Prostate gland (tissue), 2 donors: ENCODE measurements at places on chromosomes 12 and 14. TPM values are rescaled to one million over a fixed set of nuclear protein-coding genes. Genes with fewer than 3 reads are reported as not detected.

GRCh38 chr14:90624227-90624626, 192.0 kb downstream of the TTC7B start:
- DNase-seq = peak; percentile 28

DNA sequence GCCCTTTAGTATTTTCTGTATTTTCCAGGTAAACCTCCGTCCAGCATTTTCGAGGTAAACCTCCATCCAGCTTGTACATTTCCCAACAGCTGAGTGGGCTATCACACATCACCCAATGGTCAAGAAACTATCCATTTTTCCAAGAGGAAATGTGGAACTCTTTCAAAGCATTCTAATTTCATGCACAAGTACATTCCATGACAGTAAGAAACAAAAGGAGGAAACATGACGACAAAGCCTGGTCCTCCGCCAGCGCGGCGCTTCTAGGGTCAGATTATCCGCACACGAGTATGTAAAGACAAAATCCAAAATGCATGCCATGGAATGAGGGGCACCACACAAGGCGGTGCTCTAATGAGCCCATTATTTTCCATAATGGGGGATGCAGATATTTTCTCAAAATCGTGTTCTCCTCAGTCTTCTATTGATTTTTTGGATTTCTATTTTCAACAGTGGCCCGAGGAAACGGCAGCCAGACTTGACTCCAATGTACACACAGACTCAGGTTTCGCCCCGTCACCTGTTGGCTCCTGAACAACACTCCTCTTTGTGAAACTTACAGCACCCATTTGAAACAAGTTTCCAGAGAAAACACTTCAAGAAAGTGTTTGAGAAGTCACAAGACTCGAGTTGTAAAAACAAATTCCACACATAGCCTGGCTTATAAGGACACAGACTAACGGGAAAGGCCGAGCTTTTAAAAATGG, 107.4 kb downstream of the PRICKLE1 start:
- DNase-seq = peak; percentile 77

GRCh38 chr14:103091041-103091882, 3.3 kb upstream of the EXOC3L4 start:
- peak; percentile 42 for DNase-seq

DNA sequence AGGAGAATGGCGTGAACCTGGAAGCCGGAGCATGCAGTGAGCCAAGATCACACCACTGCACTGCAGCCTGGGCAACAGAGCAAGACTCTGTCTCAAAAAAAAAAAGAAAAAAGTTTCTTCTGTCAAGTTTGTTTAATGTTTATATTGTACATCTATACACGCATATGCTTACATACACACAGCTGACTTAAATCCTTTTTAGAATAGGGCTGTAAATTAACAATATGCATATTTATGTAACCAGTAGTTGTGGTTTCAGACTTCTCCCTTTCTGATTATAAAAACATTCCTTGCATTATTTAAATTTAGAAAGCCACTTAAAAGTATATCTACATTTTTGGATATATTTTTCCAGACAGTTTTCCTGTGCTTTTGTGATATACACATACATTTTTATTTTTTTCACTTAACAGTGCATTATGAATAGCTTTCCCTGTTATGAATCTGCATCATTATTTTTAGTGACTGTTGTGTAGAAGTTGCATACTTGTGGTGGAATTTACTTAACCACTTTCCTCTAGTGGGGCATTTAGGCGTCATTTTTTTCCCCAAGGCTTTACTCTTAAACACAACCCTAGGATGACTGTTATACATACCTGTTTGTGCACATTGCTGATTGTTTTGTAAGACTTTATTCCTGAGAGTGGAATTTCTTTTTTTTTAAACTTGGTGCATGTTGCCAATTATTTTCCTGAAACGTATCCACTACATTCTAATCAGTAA, 29.4 kb downstream of the POLR3B start:
- DNase-seq = no peak

DNA sequence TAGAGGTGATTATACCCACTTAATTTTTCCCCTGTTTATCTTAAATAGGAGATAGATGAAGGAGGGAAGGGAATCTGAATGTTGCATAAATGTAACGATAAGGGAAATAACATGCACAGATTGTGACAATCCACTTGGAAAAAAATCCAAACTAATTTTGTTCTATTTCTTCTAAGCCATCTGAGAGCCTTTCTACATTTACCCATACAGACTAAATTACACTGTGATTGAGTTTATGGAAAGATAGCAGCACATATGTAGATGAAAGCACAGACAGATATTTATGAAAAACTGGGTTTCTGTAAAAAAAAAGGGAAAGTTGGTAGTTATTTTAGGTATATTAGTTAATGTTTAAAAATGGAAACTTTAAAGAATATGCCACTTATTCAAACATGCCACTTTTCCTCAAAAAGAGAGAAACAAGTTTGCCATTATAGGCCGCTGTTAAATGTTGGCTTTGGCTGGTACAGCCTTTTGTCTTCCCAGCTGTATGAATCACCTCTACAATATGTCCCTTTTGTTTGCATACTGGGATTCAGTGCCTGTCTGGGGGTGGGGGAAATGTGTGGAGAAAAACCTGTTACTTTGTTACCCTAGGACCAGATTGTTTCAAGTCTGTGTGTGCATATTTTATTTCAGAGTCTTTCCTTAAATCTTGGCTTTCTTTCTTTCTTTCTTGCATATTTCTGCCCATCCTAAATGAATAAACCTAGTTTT, 470.2 kb upstream of the LMO3 start:
- no peak for DNase-seq

- no peak for DNase-seq
Observed at GRCh38 chr12:33476058-33476457, 36.4 kb upstream of the SYT10 start.

- DNase-seq = no peak
Observed at GRCh38 chr12:52724384-52724783, 21.1 kb upstream of the KRT77 start.

GRCh38 chr14:50524060-50524459, 8.3 kb downstream of the MAP4K5 start:
- no peak for DNase-seq

DNA sequence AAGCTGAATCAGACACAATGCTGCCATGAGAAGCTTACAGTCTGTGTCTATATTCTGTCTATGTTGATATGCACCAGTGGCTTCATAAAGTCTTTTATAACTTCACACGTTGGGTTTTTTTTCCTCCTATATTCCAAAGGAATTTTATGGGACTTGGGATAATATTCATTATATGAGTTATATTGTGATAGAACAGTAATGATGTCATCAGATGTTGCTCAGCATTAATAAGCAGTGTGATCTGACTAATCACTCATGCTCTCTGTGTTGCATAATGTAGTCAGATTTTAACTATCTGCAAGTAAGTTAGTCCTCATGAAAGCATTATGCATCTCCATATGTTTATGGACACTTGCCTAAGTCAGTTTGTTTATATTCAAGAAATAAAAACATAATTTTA, 159.6 kb downstream of the PLCZ1 start:
- DNase-seq = no peak

DNA sequence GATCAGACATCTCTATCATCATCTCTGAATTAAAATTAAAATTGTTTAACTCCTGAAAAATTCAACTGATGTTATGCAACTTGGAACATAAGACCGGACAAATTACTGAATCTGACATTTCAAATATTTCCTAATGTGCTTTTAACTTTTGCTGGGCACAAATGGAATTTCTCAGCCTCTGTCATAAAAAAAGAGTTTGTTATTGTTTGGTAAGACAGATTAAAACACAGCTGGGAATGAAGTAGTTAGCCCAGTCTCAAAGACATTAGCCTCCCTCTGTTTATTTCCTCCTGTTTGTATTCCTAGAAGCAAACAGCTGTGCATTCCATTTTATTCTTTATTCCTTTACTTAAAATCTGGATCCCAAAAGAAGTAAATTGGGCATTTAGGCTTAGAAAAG, 29.4 kb downstream of the PLEKHA5 start:
- no peak for DNase-seq

GRCh38 chr12:91316161-91316906, 133.7 kb upstream of the DCN start:
- DNase-seq = no peak

DNA sequence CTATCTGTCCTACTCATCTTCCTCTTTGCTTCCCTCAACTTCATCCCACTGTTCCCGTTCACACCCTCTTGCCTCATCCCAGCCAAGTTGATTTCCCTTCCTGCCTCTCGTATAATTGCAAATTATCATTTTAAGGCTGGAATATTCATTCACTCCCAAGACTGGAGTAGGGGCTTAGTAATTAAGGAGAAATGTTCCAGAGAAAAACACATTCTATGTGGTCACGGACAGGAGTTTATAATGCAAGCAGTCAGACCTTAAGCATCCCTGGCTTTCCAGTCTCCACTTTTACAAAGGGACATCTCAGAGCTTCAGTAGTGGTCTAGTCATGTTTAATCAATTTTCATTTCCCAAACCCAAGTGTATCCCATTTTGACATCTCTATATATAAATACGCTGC, 54.9 kb downstream of the TMEM132D start:
- DNase-seq = no peak

DNA sequence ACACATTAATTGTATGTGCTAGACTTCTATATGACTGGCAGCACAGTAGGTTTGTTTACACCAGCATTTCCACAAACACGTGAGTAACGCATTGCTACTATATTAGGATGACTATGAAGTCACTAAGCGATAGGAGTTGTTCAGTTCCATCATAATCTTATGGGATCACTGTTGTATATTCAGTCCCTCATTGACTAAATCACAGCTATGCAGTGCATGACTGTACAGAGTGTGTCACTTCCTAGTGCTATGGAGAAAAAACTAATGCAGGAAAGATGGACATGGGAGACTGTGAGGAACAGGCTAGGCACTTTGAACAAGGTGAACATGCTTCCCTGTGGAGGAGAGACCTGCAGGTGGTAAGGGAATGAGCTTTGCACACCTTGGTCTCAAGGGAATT, 259.8 kb downstream of the NUAK1 start:
- DNase-seq = no peak

- no peak for DNase-seq
Observed at GRCh38 chr12:52347551-52348510, 19.4 kb downstream of the KRT85 start.

- DNase-seq = peak; percentile 40
Observed at GRCh38 chr12:53743266-53744129, 8.3 kb downstream of the CISTR start.

DNA sequence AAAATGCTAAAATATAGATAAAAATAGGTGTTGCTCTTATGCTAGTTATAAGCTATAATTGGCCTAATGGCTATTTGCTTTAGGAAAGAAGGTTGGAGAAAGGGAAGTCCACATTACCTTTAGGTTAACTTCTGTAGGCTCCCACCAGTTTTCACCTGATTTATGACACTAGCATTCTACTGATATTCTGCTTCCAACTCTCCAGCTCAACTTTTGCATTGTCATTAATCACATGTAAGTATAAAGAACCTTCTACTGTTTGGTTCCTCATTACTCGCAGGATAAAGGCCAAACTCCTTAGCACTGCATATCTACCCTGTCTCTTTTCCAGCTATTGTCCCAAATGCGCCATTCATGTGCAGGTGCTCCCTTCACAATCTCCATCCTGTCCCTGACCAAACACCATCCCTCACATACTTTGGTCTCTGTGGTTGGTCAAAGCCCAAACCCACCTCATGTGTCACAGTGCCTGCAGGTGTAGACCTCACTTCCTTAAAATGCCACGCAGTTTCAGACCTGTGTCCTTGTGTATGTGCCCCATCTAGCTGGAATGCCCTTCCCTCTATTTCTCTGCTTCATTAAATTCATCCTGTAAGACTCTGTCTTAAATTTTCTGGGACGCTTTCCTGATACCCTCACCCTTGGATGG, 3.3 kb downstream of the DDHD1 start:
- DNase-seq = no peak

DNA sequence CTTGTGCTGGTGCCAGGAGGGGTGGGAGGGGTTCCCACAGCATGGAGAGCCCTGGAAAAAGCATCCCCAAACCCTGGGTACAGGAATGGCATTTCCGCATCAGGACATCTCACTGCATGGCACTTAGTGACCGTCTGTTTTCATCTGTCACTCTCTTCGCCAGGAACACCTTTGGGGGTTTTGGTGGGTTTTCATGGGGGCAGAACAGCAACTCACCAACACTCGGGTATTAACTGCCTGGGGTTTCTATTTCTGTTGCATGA, 3.5 kb downstream of the VSX2 start:
- DNase-seq = no peak

DNA sequence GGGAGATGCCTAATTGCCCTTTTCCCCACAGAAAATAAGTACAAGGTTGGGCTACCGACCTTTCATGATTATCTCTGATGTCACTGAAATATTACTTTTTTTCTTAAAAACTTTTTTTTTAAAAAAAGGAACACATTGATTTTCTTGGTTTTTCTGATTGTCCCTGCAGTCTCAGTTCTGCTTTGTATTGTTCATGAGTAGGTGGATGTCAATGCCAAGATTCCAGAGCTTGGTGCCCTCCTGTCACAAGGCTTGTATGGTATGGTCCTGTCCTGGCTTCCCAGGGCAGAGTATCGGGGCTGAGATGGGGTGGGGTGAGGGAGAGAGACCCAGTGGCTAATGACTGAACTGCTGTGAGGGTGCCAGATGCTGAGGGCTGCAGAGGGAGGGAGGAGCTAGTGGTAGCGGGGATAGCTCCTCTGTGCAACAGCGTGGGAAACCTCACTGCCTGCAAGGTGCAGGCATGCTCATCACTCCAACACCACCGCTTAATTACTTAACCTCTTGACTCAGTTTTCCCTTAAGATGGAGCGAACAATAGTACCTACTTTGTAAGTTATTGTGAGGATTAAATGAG, 4.4 kb upstream of the CTDSP2 start:
- no peak for DNase-seq

GRCh38 chr14:36504771-36505175, 15.3 kb downstream of the NKX2-1 start:
- no peak for DNase-seq

DNA sequence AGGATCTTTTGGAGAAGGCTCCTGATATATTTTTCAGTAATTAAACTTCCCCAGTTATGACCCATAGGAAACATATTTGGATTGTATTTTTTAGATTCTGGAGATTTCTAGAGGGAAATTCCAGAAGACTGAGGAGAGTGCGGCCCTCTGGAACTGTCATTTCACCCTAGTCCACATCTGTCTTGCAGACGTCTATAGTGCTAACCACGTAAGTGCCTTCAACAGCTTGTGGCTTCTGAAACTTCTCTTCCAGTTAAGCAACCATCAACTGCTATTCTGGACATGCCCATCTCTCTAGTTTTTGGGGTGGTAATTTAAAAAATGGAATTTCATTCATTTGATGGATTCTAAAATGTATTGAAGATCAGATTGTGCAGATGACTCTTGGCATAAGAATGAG, 1098.8 kb downstream of the TMEM121 start:
- no peak for DNase-seq

The AICDA gene
- not detected for total RNA-seq

The MFAP5 gene
- total RNA-seq = 13.4 TPM

The GUCY2C gene
- total RNA-seq = not detected

The PKP2 gene
- 28.0 TPM for total RNA-seq

The SLC39A5 gene
- total RNA-seq = not detected

The TAS2R9 gene
- total RNA-seq = not detected

The HRK gene
- total RNA-seq = 4.9 TPM

The SHMT2 gene
- 49.6 TPM for total RNA-seq

The SERPINA3 gene
- 505 TPM for total RNA-seq

The IFNG-AS1 gene
- not detected for total RNA-seq

The COCH gene
- 23.3 TPM for total RNA-seq

The PLCZ1 gene
- total RNA-seq = 0.85 TPM

The TOMM20L gene
- 4.0 TPM for total RNA-seq

The SLC38A1 gene
- total RNA-seq = 45.1 TPM

The TROAP gene
- 0.46 TPM for total RNA-seq

The ASPG gene
- total RNA-seq = 2.3 TPM

The VRTN gene
- not detected for total RNA-seq

The SERPINA10 gene
- not detected for total RNA-seq
